HS-5 (cell line): ENCODE measurements at places on chromosomes 12 and 14.

GRCh38 chr14:38593476-38593875, 337.6 kb upstream of the CLEC14A start:
- no peak for DNase-seq

DNA sequence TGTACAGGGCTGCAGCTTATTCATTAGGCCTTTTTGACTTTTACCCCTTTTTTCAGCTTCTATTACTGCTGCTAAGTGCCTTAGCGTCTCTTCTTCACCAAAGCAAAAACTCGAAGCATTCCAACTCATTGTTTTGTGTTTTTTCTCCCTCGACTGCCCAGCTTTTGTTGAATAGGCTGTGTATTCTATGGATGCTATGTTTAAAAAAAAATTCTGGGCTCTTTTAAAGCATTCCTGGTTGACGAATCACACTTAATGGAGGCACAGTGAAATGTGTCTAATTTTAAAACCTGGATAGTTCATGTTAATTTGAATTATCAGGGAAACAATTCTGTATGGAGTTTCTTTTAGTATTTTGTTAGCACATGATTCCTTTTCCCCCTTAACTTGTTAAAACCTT, 29.7 kb downstream of the KTN1 start:
- peak; percentile 49 for DNase-seq

- DNase-seq: peak; percentile 58
Measured at GRCh38 chr14:59332727-59333126, 132.5 kb downstream of the GPR135 start.

DNA sequence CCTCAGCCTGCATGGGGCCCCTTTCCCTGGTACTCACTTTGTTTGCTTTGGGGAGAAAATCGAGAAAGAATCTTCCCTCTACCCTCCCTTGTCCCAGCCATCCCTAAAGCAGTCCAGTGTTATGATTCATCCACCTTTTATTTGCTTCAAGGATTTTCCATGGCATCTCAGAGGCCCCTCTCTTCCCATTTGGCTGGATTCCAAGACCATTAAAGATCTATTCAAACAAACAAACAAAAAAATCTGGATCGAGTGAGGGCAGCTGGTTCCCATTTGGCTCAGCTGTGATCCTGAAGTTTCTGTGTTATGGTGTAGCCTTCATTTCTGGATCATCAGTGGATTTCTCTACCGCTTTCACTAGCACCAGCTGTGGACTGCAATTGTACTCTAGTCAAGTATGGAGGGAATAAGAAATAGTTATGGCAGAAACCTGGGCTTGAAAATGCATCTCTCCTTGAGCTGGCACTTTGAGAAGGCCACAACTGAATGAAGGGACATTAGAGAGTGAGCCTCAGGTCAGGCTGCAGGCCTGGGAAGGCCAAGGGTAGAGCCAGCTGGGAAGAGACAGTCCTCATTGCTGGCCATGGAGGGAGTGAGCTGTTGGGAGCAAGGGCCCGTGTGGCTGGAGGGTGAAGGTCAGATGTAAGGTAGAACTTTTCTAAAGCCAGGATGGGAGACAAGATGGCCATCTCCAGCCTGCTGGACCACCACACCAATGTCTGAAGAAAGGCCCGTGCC, 13.7 kb downstream of the KRT71 start:
- peak; percentile 23 for DNase-seq

DNA sequence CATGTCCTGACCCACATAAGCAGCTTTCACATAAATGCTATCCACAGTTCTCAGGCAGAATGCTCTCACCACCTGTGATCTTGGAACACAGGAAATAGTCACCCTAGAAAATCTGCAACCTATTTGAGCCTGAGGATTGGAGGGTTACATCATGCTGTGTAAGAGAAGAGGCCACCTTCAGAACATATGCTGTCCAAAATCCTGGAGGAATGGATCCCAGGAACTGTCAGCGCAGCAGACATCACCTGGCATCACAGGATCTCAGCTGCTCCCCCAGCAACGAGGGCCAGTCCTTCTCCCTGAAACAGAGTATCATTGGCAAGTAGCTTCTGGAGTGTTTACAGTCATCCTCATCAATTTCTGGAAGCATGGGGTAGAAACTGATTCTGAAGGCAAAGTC, 63.2 kb upstream of the LTA4H start:
- no peak for DNase-seq

GRCh38 chr12:92558806-92559205, 144.0 kb upstream of the PLEKHG7 start:
- DNase-seq: no peak

DNA sequence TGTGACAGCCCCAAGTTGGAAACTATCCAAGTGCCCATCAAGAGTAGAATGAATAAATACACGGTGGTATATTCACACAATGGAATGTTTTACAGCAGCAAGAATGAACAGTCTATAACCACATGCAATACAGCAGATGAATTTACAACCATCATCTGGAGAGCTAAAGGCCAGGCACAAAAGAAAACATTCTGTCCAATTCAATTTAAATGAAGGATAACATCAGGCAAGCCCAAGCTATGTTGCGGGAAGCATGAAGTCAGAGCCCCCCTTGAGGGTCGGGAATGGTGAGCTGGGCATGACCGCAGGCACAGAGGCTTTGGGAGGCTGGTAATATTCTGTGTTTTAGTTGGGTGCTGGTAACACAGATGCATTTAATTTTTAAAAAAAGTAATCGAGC, 76.0 kb downstream of the SYNE3 start:
- DNase-seq: no peak

- no peak for DNase-seq
Measured at GRCh38 chr12:6234214-6234613, 34.0 kb downstream of the CD9 start.

DNA sequence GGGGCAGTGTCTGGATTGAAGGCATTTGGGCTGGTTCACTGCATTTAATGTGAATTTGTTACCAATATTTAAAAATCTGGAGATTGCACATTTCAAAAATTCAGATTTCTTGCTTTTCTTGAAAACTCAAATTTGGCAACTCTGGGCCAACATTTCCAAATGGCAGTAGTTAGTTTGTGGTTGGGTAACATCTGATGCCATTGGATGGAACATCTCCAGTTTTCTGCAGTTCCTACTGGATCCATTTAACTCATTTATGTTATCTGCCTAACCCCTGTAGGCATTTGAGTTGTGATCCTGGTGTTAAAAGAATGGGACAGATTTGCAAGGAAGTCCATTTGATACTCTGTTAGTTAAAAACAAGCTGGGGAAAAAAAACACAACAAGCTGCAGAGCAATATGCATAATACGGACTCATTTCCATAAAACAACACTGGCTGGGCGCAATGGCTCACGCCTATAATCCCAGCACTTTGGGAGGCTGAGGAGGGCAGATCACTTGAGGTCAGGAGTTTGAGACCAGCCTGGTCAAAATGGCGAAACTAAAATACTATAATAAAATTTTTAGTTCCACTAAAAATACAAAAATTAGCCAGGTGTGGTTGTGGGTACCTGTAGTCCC, 7.9 kb downstream of the EIF2B2 start:
- DNase-seq: no peak

DNA sequence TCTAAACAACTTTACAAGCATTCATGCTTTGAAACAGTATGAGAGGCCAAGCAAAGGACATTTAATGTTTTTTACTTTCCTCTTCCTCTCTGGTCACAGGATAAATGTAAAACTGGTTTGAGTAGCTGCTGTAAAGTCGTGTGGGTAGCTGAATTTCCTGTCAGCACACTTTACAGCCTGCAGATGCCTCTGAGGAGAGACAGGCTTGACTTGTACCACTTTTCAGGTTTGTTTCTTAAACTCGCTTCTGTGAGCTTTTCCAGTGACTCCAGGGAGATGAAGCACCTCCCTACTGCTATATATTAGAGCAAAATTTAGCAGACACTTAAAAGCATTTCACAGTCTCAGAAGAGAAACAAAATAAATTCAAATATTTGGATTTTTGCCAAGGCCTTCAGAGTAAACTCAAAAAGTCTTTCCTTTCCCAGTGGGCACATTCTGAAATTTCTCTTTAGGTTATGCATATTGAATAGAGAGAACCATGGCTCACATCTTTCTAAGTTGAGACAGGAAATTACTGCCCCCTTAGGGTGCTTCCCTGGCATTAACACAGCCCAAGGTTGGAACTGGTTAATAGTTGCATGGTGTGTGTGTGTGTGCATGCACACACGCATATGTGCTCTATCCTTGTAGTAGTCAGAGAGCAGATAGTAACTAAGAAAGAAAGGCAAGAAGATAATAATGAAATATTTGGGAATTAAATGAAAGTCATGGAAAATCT, 557.3 kb upstream of the MIS18BP1 start:
- DNase-seq: no peak

- no peak for DNase-seq
Measured at GRCh38 chr12:108788911-108789310, 57.6 kb upstream of the CORO1C start.

- no peak for DNase-seq
Measured at GRCh38 chr12:90020881-90021280, 312.2 kb upstream of the ATP2B1 start.

DNA sequence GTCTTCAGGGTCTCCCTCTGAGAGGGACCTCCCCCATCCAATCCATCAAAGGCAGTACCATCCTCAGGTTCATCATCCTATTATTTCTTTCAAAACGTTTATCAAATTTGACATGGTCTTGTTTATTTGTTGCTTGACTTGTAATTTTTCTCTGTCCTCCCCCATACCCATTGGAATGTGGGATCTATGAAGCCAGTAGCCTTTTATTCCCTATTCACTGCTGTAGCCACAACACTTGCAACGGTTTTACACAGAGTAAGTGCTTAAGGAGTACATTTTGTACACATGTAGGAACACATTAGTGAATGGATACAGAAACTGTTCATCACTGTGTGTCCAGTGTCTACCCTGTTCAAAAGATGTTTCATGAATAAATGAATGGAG, 41.5 kb downstream of the IGF1 start:
- DNase-seq: no peak

GRCh38 chr12:48202766-48203165, 326 bp downstream of the OR10AD1 start:
- no peak for DNase-seq

DNA sequence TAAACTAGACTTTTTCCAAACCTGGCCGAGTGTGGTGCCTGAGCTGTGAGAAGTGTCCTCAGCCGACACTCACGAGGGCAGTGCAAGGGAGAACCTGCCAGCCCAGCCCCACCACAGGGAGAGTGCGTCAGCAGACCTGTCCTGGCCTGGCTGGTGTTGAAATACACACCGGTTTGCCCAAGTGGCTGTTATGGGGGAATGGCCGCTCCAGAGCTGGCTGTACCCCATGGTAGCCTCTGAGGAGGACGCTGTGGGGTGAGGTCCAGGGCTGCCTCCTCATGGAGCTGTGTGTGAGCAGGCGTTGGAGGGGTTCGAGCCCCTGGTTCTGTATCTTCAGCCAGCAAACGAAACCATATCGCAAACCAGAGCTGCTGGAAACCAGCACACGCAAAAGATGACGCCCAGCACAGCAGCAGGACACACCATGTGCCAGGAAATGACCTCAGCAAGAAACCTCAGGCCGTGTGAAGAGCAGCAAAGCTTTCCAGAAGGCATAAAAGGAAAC, 9.4 kb downstream of the ANKRD9 start:
- DNase-seq: no peak

DNA sequence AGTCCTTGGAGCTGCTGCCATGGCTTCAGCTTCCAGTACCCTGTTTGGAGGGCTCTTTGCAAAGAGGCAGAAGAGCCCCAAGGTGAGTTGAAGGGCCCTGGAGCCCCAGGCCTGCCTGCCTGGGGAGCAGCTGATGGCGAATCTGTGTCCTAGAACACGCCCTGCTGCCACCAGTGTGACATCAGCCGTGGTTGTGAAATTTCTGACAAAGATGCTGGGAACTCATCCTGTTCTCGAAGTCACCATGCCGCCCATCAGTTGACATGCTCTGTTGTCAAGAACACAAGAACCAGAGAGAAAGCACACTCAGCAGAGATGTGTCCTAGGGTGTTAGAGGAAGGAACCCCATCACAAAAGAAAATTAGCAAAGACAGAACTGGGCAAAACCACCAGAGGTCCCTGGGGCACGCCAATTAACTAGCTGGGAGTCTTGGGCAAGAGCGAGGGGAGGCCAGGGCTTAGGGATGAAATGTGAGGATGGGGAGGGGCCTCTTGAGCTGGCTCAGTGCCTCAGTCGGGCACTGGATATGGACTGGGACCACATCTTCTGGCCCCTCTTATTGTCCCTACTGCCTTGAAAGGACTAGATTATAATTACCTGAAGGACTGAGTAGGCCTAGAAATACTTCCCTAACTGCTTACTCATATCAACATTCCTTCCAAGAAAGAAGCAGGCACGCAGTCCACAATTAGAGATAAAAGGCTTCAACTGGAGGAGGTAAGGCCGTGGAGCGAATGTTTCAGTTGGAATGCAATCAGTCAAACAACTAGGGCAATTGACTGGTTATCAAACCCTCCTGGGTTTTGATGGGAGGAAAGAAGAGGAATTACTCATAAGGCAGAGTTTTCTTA, 163.1 kb downstream of the CACNA1C start:
- peak; percentile 19 for DNase-seq

DNA sequence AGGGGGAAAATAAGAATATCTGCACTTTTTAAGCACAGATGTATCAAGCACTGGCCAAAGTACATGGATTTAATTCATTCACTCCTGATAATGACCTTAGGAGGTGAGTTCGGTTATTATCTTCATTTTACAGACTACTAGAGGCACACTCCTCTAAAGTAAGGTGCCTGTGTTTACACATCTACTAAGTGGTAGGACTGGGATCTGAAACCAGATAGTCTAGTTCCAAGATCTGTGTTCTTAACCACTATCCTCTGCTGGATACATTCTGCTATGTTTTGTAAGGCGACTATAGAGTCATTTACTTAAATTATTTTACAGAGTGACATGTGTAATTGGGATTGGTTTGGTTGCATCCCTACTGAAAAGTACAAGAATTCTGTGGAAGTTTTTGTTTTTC, 175.3 kb downstream of the ESR2 start:
- no peak for DNase-seq

GRCh38 chr14:75260025-75260763, 18.4 kb upstream of the FOS start:
- DNase-seq: no peak

DNA sequence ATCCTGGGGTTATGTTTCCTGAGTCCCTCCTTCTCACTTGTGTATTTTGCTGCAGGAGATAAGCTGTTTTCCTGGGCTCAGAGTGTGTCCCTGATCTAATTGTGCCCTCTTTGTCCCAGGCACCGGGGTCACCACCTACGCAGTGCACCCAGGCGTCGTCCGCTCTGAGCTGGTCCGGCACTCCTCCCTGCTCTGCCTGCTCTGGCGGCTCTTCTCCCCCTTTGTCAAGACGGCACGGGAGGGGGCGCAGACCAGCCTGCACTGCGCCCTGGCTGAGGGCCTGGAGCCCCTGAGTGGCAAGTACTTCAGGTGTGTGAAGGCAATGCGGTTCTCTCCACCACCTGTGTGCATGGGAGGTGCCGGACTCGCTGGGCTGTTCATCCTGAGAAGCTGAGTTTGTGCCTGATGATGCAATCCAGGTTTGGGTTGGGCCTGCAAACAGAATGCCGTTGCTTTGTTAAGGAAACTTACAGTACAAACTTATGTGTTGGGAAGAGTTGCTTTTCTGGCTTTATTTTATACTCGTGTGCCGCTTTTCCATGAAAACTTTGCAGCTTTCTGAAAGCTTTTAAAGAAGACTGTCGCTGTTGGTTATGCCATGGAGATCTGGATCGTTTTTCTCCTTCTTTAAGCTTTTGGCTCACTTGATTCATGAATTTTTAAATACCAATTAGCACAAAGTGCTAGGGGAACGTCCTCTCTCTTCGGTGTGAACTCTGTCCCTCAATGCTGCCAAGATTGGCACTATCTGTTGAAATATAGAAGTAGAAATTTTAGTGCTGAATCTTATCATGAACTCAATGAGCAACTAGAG, 27.6 kb downstream of the RDH12 start:
- no peak for DNase-seq

GRCh38 chr12:53618275-53618674, 7.9 kb downstream of the ATF7 start:
- DNase-seq: no peak
